ENCODE measurements at places on chromosomes 7 and 10. TPM values are rescaled to one million over a fixed set of nuclear protein-coding genes. Genes with fewer than 3 reads are reported as not detected.

DNA sequence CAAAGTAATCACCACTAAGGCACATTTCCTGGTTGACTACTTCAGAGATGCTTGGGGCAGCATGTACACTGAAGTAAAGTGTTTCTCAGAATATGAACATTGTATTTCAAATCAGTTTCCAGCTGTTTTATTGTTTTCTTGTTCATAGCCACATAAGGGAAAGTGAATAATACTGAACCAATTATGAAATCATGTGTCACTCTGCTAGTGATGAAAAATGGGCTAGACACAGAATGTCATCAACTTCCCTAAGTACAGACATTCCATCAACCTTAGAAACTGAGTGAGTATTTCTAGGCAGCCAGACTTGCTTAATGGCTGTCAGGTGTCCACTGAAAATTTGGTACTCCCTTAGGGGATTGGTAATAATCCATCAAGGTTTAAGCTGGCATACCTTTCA, 603.5 kb downstream of the ARL4A start:
- peak; percentile 3 for DNase-seq

DNA sequence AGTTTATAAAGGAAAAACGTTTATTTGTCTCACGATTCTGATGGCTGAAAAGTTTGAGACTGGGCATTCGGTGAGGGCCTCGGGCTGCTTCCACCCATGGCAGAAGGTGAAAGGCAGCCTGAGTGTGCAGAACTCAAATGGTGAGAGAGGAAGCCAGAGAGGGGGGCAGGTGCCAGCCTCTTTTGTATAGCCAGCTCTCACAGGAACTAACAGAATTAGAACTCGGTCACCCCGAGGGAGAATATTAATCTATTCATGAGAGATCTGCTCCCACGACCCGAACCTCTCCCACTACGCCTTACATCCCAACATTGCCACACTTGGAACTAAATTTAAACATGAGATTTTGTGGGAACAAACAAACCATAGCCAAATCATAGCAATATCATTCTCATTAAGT, 112.6 kb downstream of the ZPBP start:
- no peak for DNase-seq

- DNase-seq: no peak
Measured at GRCh38 chr10:71726580-71727104, 7.1 kb upstream of the C10orf105 start.

The CYP2E1 gene
- total RNA-seq: 0.98 TPM

The CARD11 gene
- 0.09 TPM for total RNA-seq

- DNase-seq: peak; percentile 56
Measured at GRCh38 chr10:8967061-8967460, 912.6 kb downstream of the GATA3 start.

GRCh38 chr7:41792120-41792519, 89.2 kb upstream of the INHBA start:
- DNase-seq: no peak

- DNase-seq: no peak
Measured at GRCh38 chr10:103114876-103115275, 78.2 kb downstream of the NT5C2 start.

The CCDC201 gene
- not detected for total RNA-seq

DNA sequence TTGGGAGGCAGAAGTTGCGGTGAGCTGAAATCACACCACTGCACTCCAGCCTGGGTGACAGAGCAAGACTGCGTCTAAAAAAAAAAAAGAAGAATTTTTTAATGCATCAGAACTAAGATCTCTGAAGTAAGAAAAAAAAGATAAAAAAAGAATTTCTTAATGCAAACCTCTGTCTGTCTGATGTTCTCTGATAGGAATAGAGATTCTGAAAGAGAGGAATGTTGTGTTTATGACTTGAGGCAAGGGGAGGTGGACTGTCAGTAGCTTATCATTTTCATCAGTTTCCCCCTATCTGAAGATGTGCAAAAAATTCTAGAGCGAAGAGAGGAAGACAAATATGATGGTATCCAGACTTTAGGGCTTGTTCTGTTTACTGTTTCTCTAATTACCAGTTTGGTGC, 121.5 kb downstream of the SEC23IP start:
- no peak for DNase-seq

GRCh38 chr10:52940921-52941320, 168.3 kb upstream of the MBL2 start:
- DNase-seq: peak; percentile 46

The SUN3 gene
- not detected for total RNA-seq

The PFKP gene
- total RNA-seq: 16.4 TPM

GRCh38 chr10:103534621-103535498, 41.4 kb downstream of the NEURL1 start:
- DNase-seq: no peak

The NUTM2A gene
- 0.44 TPM for total RNA-seq

GRCh38 chr7:20786779-20787659, at the start of gene SP8:
SP8 (minus strand) TSS chr7:20786886; CDS start chr7:20786798, 88 bp downstream.
- no peak for DNase-seq

DNA sequence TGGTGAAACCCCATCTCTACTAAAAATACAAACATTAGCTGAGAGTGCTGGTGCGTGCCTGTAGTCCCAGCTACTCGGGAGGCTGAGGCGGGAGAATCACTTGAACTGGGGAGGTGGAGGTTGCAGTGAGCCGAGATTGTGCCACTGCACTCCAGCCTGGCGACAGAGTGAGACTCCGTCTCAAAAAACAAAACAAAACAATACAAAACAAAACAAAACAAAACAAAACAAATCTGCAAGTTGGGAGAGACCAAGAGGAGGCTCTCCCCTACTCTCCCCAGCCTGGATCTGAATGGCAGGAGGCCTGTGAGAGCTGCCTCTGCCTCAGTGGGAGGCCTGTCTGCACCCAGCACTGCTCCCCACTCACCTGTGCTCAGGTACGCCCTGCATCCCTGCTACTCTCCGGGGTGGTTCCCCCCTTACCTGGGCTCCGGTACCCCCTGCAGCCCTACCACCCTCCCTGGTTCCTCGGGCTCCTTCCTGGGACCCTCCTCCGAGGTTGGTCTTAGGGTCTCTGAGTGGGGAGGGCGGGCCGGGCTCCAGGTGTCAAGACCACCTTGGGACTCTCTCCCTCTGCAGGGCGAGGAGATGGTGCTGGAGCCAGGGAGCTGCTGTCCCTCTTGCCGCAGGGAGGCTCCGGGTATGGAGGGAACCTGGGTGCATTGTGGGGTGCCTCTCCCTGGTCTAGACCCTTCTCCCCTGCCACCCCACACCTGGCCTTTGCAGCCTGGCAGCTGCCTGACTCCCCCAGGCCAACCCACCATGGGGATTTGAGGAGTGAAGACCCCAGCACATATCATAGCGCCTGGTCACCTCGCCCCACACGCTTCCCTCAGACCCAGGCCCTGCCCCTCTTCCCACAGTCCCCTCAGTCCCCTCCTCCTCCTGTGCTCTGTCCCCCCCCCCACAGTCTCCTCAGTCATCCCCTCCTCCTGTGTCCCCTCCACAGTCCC, 9.5 kb upstream of the ZNF862 start:
- no peak for DNase-seq

DNA sequence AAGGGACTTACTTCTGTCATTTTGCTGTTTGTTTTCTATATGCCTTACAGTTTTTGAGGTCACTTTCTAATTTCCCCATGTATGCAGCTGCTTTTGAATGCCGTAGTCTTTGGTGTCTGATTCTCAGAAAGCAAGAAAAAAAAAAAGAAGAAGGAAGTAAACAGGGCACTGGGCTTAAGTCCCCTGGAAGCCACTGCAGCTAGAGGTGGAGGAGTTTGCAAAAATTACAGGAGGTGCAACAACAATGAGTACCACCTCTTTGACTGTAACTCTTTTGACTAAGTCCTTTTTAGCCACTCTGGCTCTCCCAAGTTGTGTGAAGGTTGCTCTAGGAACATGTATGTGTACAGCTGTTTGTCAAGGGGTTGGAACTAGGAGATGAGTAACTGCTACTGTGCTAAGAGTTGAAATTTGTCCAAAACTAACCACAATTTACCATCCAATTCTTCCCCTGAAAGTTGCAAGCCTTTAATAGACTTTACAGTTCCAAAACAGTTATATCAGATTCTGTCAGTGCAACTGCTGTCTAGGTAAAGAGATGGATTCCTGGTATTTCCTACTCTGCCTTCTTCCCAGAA, 588.0 kb upstream of the LRRN3 start:
- DNase-seq: no peak

The NRG3 gene
- total RNA-seq: 0.04 TPM

All from muscle of leg (tissue), 16 donors.